Endodermal cell (in vitro differentiated cells): ENCODE measurements at places on chromosomes 3 and 15. TPM values are rescaled to one million over a fixed set of nuclear protein-coding genes. Genes with fewer than 3 reads are reported as not detected.

- DNase-seq: no peak
- no peaks in the 10 kb centered on the region for H3K27me3 ChIP-seq
- H3K4me3 ChIP-seq: no peak overlapping the region
- peaks cover 25% of the 10 kb centered on the region for H3K4me1 ChIP-seq
- H3K27ac ChIP-seq: no peak overlapping the region
- no peaks in the 10 kb centered on the region for H3K36me3 ChIP-seq
Observed at GRCh38 chr15:86164232-86164898, 84.7 kb downstream of the AGBL1 start.

GRCh38 chr15:75598361-75598760 is 19.2 kb upstream of the PTPN9 start:
- H3K27ac ChIP-seq: no peak overlapping the region
- no peak overlapping the region for H3K4me3 ChIP-seq
- H3K4me1 ChIP-seq: peaks cover 6% of the 10 kb centered on the region
- no peak for DNase-seq
- H3K36me3 ChIP-seq: peaks cover 57% of the 10 kb centered on the region
- no peaks in the 10 kb centered on the region for H3K27me3 ChIP-seq

DNA sequence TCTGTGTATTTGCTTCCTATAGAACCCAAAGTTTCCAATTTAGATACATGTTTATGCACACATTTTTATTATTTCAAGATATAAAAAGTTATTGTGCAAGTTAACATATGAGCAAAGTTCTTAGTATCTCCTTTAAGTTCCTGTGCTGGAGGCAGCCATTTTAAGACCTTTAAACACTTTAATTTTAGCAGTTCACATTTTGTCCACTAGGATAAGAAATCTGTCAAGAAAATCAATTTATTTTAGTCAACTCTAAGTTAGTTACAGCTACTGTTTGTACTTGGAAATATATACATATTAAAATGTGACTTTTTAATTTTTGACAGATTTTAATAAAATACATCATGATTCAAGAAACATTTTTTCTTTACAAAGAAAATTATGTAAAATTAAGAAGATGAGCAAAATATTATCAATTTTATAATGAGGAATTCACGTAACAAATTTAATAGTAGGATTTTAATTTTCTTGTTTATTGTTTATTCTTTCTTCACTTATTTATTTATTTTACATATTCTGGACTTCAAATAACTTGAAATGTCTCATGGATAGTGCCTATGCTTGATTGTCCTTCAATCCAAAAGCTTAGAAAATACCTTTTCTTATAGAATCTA is 402.6 kb upstream of the GBE1 start:
- H3K27ac ChIP-seq: no peak overlapping the region
- DNase-seq: no peak
- H3K4me1 ChIP-seq: no peaks in the 10 kb centered on the region
- peak overlapping the region; percentile 20 for H3K4me3 ChIP-seq
- H3K36me3 ChIP-seq: no peaks in the 10 kb centered on the region
- no peaks in the 10 kb centered on the region for H3K27me3 ChIP-seq

GRCh38 chr15:89114990-89115389 is 26.7 kb downstream of the ABHD2 start:
- H3K36me3 ChIP-seq: peaks cover 28% of the 10 kb centered on the region
- peak overlapping the region; percentile 7 for H3K27ac ChIP-seq
- DNase-seq: no peak
- no peak overlapping the region for H3K4me3 ChIP-seq

DNA sequence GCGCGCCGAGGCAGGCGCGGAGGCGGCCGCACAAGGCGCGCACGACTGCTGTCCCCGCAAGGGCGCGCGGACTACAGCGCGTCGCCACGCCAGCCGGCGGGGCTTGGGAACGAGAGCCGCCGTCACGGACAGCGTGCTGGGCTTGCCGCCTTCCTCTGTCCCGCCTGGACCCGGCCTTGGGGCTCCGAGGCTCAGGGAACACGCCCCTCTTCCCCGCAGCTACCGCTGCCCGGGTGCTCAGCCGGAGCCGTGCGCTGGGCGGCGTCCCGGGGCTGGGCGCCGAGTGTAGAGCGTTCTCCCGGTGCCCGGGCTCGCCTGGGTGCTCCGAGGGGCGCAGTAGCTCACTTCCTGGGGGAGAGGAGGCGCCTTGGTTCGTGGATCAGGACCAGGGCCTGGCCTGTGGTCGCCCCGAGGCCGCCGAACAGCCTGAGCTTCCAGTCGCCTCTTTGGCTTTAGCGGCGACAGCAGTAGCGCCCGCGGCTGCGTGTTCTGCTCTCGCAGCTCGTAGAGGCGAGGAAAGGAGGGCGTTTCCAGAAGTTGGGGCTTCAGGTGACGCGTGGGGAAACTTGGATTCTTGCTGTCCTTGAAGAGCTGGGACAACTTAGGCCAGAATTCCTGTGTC is 226.7 kb upstream of the C2CD4B start:
- H3K27me3 ChIP-seq: no peaks in the 10 kb centered on the region
- peak; percentile 82 for DNase-seq
- no peak overlapping the region for H3K27ac ChIP-seq

- H3K36me3 ChIP-seq: no peaks in the 10 kb centered on the region
- no peaks in the 10 kb centered on the region for H3K4me1 ChIP-seq
- no peak overlapping the region for H3K27ac ChIP-seq
- peaks cover 12% of the 10 kb centered on the region for H3K27me3 ChIP-seq
- no peak for DNase-seq
Observed at GRCh38 chr3:71710906-71711494, 14.2 kb downstream of the EIF4E3 start.

GRCh38 chr15:48126667-48127355 is 6.0 kb downstream of the SLC24A5 start:
- no peak for DNase-seq
- H3K27ac ChIP-seq: no peak overlapping the region
- H3K27me3 ChIP-seq: no peaks in the 10 kb centered on the region
- no peaks in the 10 kb centered on the region for H3K36me3 ChIP-seq
- no peak overlapping the region for H3K4me3 ChIP-seq

CCR2 gene
- total RNA-seq: not detected in 3 replicates

DNA sequence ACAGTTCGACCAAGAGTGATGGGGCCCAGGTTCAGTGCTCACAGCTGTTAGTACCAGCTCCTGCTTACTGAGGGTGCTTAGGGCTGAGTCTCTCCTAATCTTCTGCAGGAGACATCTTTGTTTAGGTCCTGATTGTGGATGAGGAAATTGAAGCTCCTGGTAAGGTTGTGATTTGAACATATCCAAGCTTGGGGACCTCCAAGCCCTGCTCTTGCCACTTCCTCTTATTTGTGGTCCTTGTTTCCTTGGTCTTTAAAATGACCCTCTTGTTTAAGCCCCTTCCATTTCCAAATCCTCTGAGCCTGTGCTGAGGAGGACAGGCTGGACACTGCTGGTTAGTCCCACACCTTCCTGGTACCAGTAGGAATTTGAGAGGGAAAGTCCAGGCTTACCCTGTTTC is 87.0 kb downstream of the EEFSEC start:
- peaks cover 6% of the 10 kb centered on the region for H3K4me1 ChIP-seq
- H3K36me3 ChIP-seq: no peaks in the 10 kb centered on the region
- H3K27me3 ChIP-seq: no peaks in the 10 kb centered on the region

DNA sequence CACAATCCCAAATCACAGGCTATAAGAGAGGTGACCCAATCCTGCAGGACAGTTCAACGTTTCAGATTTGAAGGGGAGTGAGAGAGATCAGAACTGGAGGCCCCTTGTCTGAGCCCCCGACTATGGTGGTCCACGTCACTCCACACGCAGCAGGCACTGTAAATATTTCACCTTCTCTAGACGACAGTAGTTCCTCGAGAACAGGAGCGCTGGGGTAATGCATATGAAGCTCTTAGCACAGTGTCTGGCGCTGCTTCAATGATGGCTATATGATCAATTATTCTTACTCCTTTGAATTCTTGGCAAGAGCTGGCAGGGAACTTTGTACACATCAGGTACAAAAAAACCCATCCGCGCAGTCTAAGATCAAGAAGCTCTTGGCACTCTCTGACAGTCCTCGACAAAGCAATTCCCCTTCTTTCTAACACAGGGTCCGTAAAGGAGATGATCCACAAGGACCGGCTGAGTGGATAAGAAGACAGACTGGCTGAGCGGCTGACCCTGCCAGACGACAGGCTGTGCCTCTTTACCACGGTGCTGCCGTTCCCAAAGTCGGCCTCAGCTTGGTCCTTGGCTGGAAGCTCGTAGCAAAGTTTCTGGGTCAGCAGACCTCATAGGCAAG is 522 bp upstream of the NRROS start:
- no peak overlapping the region for H3K4me3 ChIP-seq
- H3K36me3 ChIP-seq: no peaks in the 10 kb centered on the region
- H3K4me1 ChIP-seq: no peaks in the 10 kb centered on the region
- peaks cover 22% of the 10 kb centered on the region for H3K27me3 ChIP-seq
- no peak overlapping the region for H3K27ac ChIP-seq

SLC38A3 gene
- 1.4 and 1.9 TPM in 2 replicates for total RNA-seq

DNA sequence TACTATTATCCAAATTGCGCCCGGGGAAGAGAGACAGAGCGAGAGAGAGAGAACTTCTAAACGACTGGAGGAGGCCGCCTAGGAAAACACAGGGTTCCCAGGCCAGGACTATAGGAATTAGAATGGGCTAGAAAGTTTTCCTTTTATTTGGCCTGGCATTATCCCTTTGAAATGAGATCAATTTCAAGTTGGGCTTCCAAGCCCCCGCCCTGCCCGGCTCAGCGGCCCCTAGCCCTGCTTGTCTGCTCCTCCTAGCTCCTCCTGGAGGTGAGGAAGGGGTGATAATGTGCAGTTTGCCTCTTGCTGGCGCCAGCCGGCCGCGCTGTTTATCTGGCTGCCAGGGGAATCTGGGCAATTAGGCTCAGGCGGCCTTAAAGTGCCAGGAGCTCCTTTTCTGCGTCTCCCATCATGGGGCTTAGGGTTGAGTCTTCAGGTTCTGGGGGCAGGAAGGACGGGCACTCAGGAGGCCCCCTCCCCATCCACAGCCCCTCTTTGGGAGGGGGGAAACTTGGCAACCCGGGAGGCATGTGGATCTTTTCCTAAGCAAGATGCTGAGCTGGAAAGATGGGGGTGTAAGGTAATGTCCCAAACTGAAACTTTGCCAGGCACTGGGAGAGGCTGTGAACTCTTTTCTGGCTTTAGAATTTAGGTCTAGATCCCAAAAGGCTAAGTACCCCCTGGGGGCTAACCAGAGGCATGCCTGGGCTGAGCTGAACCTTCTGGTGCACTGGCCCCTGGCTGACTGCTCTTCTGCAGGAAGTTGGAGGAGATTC is 5.5 kb downstream of the SMAD6 start:
- no peaks in the 10 kb centered on the region for H3K27me3 ChIP-seq
- H3K4me1 ChIP-seq: peaks cover 13% of the 10 kb centered on the region
- H3K36me3 ChIP-seq: peaks cover 47% of the 10 kb centered on the region
- H3K27ac ChIP-seq: no peak overlapping the region

CYP11A1 gene
- total RNA-seq: 5.1 and 5.3 TPM in 2 replicates

SLC28A2 gene
- total RNA-seq: 0.42 to 6.8 TPM (median 4.4 TPM) in 3 replicates

IQCB1 gene
- 29.8 to 49.5 TPM (median 44.5 TPM) in 3 replicates for total RNA-seq

DNA sequence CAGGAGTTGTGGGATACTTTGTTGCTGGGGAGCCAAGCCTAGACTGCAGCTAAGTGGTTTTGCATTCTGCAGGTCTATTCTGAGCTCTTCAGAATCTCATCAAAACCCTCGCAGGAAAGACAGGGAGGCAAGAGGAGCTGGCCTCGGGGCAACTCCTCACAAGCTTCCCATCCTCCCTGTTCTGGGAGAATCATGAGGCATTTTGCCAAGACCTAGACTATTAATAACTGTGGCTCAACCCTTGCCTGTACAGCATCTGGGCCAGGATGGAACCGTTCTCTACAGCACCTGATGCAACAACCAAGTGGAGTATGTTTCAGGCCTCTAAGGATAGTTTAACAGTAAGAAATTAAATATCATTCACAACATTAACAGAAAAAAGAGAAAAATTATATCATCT is 20.2 kb upstream of the SLC6A20 start:
- no peaks in the 10 kb centered on the region for H3K4me1 ChIP-seq
- DNase-seq: no peak
- H3K4me3 ChIP-seq: no peak overlapping the region
- no peaks in the 10 kb centered on the region for H3K36me3 ChIP-seq
- no peaks in the 10 kb centered on the region for H3K27me3 ChIP-seq
- no peak overlapping the region for H3K27ac ChIP-seq

ZNF619 gene
- 6.6 and 6.9 TPM in 2 replicates for total RNA-seq

- H3K4me1 ChIP-seq: peaks cover 8% of the 10 kb centered on the region
- H3K36me3 ChIP-seq: no peaks in the 10 kb centered on the region
- DNase-seq: no peak
- H3K27ac ChIP-seq: no peak overlapping the region
- no peaks in the 10 kb centered on the region for H3K27me3 ChIP-seq
Observed at GRCh38 chr3:79217096-79217495, 550.7 kb downstream of the ROBO1 start.

- H3K4me3 ChIP-seq: no peak overlapping the region
- peaks cover 11% of the 10 kb centered on the region for H3K4me1 ChIP-seq
- no peak for DNase-seq
- no peaks in the 10 kb centered on the region for H3K36me3 ChIP-seq
- no peak overlapping the region for H3K27ac ChIP-seq
- no peaks in the 10 kb centered on the region for H3K27me3 ChIP-seq
Observed at GRCh38 chr3:131907796-131908195, 127.0 kb downstream of the CPNE4 start.

SLC2A2 gene
- 0.48 to 0.51 TPM in 2 of 3 replicates, not detected in the other for total RNA-seq

- DNase-seq: peak; percentile 93
- no peaks in the 10 kb centered on the region for H3K27me3 ChIP-seq
- peak overlapping the region; percentile 93 for H3K27ac ChIP-seq
- no peaks in the 10 kb centered on the region for H3K36me3 ChIP-seq
Observed at GRCh38 chr15:29821416-29822099, 710 bp downstream of the TJP1 start.

DNA sequence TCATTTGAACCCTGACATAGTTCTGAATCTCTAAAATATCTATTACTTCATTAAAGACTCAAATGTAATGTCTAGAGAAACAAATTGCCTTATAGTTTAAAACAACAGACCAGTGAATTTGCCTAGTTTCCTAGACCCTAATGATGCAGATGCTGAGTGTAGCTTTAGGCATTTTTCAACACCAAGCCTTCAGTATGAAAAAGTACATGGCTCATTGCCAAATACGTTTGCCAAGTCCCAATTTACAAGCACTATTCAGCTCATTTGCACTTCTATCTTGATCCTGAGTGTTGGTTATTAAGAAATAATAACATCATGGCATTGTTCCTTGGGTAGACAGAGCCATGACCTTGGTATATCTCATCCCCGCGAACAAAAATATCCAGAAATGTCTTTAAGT is 46.8 kb downstream of the EOMES start:
- no peak overlapping the region for H3K4me3 ChIP-seq
- H3K27ac ChIP-seq: no peak overlapping the region
- DNase-seq: no peak
- H3K27me3 ChIP-seq: peaks cover 9% of the 10 kb centered on the region
- no peaks in the 10 kb centered on the region for H3K4me1 ChIP-seq

- no peak for DNase-seq
- H3K27ac ChIP-seq: no peak overlapping the region
- H3K36me3 ChIP-seq: no peaks in the 10 kb centered on the region
- H3K4me3 ChIP-seq: no peak overlapping the region
Observed at GRCh38 chr3:82002491-82002890, 241.0 kb upstream of the GBE1 start.

GRCh38 chr3:67286586-67286985 is 288.5 kb downstream of the KBTBD8 start:
- no peak overlapping the region for H3K27ac ChIP-seq
- no peak for DNase-seq
